ENCODE measurements at places on chromosomes 4 and X. TPM values are rescaled to one million over a fixed set of nuclear protein-coding genes. Genes with fewer than 3 reads are reported as not detected.
A peak's percentile ranks its signal among the peaks of the same experiment; 100 is the strongest.

DNA sequence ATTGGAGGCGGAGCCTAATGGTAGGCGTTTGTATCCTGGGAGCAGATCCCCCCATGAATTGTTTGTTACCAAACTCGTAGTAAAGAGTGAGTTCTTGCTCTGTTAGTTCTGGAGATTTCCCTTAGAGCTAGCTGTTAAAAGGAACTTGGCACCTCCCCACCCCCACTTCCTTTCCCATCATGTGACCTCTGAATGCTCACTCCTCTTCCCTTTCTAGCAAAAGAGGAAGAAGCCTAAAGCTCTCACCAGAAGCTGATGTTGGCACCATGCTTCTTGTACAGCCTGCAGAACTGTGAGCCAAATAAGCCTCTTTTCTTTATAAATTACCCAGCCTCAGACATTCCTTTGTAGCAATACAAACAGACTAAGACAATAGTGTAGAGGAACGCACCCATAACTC, 13.8 kb upstream of the ATOH1 start:
- H3K27ac ChIP-seq = no peak overlapping the region
- no peak overlapping the region for H3K4me3 ChIP-seq
- no peaks in the 10 kb centered on the region for H3K4me1 ChIP-seq
- no peak for DNase-seq
- no peaks in the 10 kb centered on the region for H3K27me3 ChIP-seq

GRCh38 chr4:177448850-177449249, 6.6 kb upstream of the AGA start:
- DNase-seq = no peak
- H3K27ac ChIP-seq = peak overlapping the region; percentile 93
- no peaks in the 10 kb centered on the region for H3K36me3 ChIP-seq
- no peak overlapping the region for H3K4me3 ChIP-seq
- peaks cover 15% of the 10 kb centered on the region for H3K4me1 ChIP-seq

GRCh38 chr4:170091069-170091696, 1.4 kb upstream of the AADAT start:
- DNase-seq = no peak
- no peak overlapping the region for H3K4me3 ChIP-seq
- no peaks in the 10 kb centered on the region for H3K27me3 ChIP-seq
- H3K27ac ChIP-seq = no peak overlapping the region

- no peak for DNase-seq
- H3K27me3 ChIP-seq = no peaks in the 10 kb centered on the region
- no peak overlapping the region for H3K27ac ChIP-seq
- H3K36me3 ChIP-seq = no peaks in the 10 kb centered on the region
- peaks cover 16% of the 10 kb centered on the region for H3K4me1 ChIP-seq
Measured at GRCh38 chr4:152206185-152206584, 329.7 kb downstream of the FBXW7 start.

- no peak overlapping the region for H3K27ac ChIP-seq
- no peak for DNase-seq
- H3K27me3 ChIP-seq = no peaks in the 10 kb centered on the region
- H3K36me3 ChIP-seq = no peaks in the 10 kb centered on the region
- H3K4me3 ChIP-seq = no peak overlapping the region
Measured at GRCh38 chr4:24963277-24963676, 50.4 kb upstream of the CCDC149 start.

- H3K4me1 ChIP-seq = peaks cover 2% of the 10 kb centered on the region
- H3K27ac ChIP-seq = no peak overlapping the region
- H3K36me3 ChIP-seq = no peaks in the 10 kb centered on the region
- no peak overlapping the region for H3K4me3 ChIP-seq
Measured at GRCh38 chr4:182764137-182764536, 153.0 kb downstream of the DCTD start.

- H3K4me3 ChIP-seq = no peak overlapping the region
- H3K36me3 ChIP-seq = no peaks in the 10 kb centered on the region
- no peaks in the 10 kb centered on the region for H3K4me1 ChIP-seq
- DNase-seq = no peak
- no peak overlapping the region for H3K27ac ChIP-seq
Measured at GRCh38 chr4:109278594-109279031, 23.8 kb downstream of the COL25A1 start.

DNA sequence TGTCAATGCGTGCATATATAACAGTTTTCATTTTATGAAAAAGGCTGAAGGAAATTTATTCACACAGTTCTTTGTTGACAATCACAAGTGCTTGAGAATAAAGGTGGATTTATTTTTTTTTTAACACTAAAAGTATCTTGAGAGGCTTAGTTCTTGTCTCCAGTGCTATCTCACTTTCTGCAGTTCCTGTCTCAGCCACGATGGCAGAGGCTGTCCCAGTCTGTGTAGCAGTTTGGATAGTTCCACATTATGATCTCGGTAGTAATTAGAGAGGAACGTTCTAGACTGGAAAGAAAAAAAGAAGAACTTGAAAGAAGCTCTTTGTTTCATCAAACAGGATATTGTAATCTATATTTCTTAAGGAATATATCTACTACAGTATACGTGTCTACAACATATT, 229.0 kb downstream of the UGT8 start:
- no peaks in the 10 kb centered on the region for H3K36me3 ChIP-seq
- H3K27me3 ChIP-seq = no peaks in the 10 kb centered on the region
- H3K4me1 ChIP-seq = no peaks in the 10 kb centered on the region
- no peak overlapping the region for H3K4me3 ChIP-seq
- no peak for DNase-seq
- no peak overlapping the region for H3K27ac ChIP-seq

GRCh38 chr4:182297659-182298058, 54.5 kb downstream of the TENM3 start:
- 0 out of 2 replicates have a peak, but pooled peaks cover 8% of the 10 kb centered on the region for H3K4me1 ChIP-seq
- no peaks in the 10 kb centered on the region for H3K27me3 ChIP-seq

DNA sequence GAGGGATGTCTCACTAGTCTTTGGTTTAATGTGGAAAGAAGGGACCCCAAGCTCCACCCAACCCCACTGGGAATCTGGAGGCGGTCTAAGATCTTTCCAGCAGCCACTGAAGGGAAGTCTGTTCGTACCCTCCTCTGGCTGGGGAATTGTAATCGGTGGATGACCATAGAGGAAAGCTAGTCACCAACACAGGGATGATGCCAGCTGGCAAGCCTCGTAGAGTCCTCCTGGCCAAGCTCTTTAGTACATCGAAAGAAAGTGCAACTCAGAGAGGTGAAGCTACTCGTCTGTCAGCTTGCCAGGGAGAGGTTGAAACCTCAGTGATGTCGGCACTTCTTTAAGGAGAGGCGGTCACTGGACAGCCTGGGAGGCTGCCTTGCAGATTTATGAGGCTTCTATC, 58.7 kb downstream of the MAMLD1 start:
- H3K4me1 ChIP-seq = no peaks in the 10 kb centered on the region
- H3K36me3 ChIP-seq = no peaks in the 10 kb centered on the region
- no peaks in the 10 kb centered on the region for H3K27me3 ChIP-seq
- no peak overlapping the region for H3K4me3 ChIP-seq
- DNase-seq = no peak

DNA sequence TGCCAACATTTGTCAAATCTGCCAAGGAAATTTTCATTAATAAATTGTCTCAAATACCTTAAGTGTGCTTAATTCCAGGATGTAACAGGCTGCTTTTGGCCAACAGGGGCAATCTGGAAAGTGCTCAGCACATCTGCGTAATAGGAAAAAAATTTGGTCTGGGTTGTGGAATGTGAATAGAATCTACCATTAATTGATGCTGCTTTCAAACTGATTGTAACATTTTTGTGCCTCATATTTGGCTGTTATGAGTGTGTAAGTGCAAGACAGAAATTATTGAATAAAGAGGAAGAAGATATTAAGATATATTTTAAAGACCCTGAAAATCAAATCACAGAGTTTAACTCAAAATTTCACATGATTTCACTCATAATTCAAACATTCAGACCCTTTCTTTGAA, 41.1 kb downstream of the REELD1 start:
- H3K4me1 ChIP-seq = no peaks in the 10 kb centered on the region
- H3K4me3 ChIP-seq = no peak overlapping the region
- no peaks in the 10 kb centered on the region for H3K27me3 ChIP-seq
- peak overlapping the region; percentile 84 for H3K27ac ChIP-seq

Gene SMIM43
- 37.2 TPM for polyA plus RNA-seq

Gene FMR1
- 10.1 TPM for polyA plus RNA-seq

Gene GUCY1B1
- polyA plus RNA-seq = 0.38 TPM

Data from SK-N-SH (cell line).